ENCODE measurements at places on chromosomes 1 and 21. TPM values are rescaled to one million over a fixed set of nuclear protein-coding genes. Genes with fewer than 3 reads are reported as not detected.

DNA sequence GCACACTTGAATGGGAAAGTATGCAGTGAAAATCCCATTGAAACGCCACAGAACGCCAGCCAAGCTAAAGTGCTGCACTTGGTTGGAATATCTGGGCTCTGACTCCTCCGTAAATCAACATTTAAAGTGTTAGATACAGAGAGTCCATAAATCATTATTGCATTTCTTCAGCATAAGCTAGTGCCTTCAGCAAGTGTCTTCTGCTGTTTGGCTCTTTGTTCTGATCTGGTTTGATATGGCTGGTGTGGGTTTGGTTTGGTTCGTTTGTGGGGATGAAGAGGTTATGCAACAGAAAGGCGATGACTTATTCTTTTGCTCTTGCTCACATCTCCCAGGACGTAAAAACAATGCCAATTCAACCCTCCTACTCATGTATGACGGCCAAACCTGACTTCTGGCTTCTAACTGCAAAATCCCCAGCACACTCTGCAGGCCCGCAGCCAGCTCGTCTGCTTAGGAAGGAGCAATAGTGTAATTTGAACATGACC is 121.8 kb upstream of the ERG start:
- DNase-seq, result no peak

Gene USH2A
- total RNA-seq, result not detected

DNA sequence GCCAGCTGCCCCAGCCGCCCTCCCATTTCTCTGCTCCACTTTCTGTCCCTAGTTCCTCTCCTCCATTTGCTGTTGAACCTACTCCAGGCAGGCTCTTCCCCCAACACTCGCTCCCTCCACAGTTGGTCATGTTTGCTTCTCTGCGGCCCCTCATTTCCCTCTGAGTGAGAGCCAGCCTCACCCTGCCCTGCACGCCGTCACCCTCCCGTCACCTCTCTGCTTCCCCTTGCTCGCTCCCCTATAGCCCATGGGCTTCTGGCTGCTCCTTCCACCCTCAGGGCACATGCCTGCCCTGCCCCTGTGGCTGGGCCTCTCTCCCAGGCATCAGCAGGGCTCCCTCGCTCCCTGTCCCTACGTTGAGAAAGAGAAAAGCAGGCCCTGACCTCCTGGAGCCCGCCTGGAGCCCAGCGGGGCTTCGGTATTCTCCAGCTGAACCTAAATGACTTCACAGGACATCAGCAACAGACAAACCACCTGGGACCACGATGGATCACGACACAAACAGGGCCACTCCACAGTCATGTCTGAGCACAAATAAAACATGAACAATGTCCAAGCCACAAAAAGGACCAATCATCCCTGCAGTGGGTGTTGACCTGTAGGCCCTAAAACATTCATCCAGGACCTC is 13.3 kb upstream of the THEMIS2 start:
- no peak for DNase-seq

DNA sequence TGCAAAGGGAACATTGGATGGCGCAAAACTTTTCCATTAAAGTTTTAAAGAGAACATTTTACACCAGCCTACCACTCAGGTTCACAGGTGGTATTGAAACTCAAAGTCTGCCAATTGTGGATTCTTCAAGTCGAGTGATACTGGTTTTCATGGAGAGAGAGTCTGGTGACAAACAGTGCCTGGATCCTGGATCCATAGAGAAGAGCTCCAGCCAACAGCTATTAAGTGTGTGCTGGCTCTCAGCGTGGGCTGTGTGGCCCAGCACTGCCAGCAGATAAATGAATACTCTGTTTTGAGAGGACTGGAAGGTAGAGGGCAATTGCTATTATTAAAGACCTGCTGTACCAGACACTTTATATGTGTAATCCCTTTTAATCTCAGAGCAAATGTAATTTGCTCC is 118.9 kb upstream of the SYT6 start:
- no peak for DNase-seq

Gene ANXA9
- total RNA-seq, result not detected

DNA sequence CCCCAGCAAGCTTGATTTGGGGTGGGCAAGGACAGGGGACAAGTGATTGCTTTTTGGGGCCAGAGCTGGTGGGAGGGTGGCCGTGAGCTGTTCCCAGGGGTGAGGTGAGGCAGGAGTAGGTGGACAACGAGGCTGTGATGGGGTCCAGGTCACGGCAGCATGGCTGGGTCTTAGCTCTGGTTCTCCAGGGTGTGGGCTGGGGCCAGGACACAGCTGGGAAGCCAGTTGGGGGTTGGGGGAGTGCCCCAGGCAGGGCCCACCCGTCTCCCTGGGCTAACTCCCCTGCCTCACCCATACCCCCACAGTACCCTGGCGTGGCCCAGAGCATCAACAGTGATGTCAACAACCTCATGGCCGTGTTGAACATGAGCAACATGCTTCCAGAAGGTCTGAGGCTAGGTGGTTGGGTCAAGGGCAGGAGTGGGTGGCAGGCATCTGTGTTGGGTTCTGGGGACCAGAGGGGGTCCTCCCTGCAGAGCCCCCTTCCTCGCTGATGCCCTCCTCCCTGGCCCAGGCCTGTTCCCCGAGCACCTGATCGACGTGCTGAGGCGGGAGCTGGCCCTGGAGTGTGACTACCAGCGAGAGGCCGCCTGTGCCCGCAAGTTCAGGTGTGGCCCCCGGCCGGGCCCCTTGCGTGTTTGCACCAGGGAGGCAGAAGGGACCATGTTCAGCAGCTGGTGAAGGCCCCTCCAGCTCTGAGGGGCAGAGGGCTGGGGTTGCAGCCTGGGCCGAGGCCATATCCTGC is 43.3 kb downstream of the COQ8A start:
- no peak for DNase-seq

DNA sequence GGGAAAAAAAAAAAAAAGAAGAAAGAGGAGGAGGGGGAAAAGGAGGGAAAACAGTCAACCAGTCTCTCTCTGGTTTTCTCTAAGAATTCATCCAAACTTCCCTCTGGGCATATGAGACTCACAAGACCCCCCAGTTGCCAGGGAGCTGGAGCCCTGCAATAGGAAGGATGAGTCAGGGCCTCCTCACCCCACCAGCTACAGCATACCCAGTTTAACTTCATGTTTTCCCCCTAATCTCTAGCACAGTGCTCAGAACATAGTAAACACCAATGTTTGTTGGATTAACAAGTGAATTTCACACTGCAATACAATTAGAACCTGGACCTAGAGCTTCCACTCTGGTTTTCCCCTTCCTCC is 7.8 kb downstream of the F11R start:
- DNase-seq, result no peak

Gene SLC6A17
- 6.4 TPM for total RNA-seq

Gene TMEM52
- 5.4 TPM for total RNA-seq

DNA sequence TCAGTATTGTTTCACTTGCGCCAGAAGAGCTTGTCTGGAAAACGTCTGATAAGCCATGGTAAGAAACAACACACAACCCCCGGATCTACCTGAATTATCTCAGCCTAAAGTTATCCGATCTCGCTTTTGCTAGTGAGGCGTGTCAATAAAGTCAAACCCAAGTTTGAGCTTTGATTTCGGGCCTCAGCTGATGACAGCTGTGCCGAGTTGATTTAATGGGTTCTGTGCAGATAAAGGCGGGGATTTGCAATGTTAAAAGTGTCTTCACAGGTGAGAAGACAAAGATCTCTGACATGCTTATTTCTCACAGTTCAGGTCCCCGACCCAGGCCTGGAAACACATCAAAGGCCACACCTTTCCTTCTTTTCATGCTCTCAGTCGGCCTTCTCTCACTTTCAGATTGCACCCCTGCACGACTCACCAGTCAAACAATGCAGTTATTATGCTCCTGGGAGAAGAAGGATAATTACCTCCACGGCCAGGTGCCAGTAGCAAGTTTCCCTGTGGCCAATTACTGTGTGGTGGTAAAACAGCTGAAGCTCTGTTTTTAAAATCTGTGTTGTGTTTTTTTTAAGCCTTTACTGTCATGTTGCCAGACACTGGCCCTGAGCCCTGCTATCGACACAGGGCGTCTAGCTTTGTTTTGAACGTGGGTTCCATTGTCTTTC is 245.3 kb upstream of the RUNX1 start:
- no peak for DNase-seq

GRCh38 chr1:52125736-52126359 is 16.0 kb upstream of the ZFYVE9 start:
- DNase-seq, result no peak

DNA sequence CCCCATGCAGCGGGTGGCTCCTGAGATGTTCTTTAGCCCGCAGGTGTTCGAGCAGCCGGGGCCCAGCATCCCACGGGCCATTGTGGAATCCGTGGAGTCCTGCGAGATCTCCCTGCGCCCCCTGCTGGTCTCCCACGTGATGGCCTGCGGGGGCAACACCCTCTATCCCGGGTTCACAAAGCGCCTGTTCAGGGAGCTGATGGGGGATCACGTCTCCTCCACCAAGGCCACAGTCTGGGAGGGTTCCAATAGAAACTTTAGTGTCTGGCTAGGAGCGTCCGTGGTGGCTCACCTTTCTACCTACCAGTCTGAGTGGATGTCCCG is 71.0 kb downstream of the ACTL8 start:
- peak; percentile 79 for DNase-seq

GRCh38 chr1:56925193-56925592 is 40.6 kb downstream of the C8B start:
- DNase-seq, result no peak

GRCh38 chr1:223231011-223231572 is 88.0 kb upstream of the TLR5 start:
- no peak for DNase-seq

Gene FNDC10
- total RNA-seq, result 11.9 TPM

GRCh38 chr1:16608838-16609560 is 4.4 kb downstream of the NBPF1 start:
- DNase-seq, result no peak

Gene EVI5
- 19.5 TPM for total RNA-seq

Data from glutamatergic neuron (in vitro differentiated cells).